ENCODE measurements at places on chromosomes 3 and 15. TPM values are rescaled to one million over a fixed set of nuclear protein-coding genes. Genes with fewer than 3 reads are reported as not detected.

The GASK1A gene
- total RNA-seq: not detected

The IMPG2 gene
- total RNA-seq: not detected

The KLHDC8B gene
- total RNA-seq: 3.1 TPM

The WNT7A gene
- 0.12 TPM for total RNA-seq

The RNF123 gene
- total RNA-seq: 14.9 TPM

The CCK gene
- total RNA-seq: 0.94 TPM

The WDR5B gene
- 1.8 TPM for total RNA-seq

The CPB1 gene
- total RNA-seq: not detected
